ENCODE measurements at places on chromosomes 1 and 21. TPM values are rescaled to one million over a fixed set of nuclear protein-coding genes. Genes with fewer than 3 reads are reported as not detected.

DNA sequence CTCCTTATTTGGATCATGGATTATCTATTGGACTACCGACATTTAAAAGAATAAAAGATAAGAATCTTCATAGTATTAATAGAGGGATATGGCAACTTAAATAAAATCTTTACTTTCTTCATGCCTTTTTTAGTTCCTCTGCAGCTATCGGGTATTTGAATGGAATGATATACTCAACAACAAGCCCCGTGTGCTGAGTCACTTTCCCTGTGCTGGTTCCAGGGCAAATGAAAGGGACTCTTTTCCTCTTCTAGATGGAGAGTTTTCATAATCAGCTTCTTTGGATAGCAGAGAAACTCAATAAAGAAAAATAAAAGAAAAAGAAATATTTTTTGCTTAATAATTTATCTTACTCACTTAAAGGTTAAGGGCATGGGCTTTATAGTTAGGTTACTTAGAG is 213.7 kb downstream of the LRRC40 start:
- no peak for DNase-seq

The COL6A1 gene
- total RNA-seq: 0.23 TPM

- no peak for DNase-seq
Measured at GRCh38 chr1:25694167-25695007, 77.8 kb downstream of the MAN1C1 start.

The LCE1A gene
- total RNA-seq: not detected

The RHD gene
- not detected for total RNA-seq

The AMIGO1 gene
- total RNA-seq: 0.92 TPM

The OLFML2B gene
- total RNA-seq: not detected

- DNase-seq: no peak
Measured at GRCh38 chr1:171431994-171432393, 53.3 kb upstream of the PRRC2C start.

DNA sequence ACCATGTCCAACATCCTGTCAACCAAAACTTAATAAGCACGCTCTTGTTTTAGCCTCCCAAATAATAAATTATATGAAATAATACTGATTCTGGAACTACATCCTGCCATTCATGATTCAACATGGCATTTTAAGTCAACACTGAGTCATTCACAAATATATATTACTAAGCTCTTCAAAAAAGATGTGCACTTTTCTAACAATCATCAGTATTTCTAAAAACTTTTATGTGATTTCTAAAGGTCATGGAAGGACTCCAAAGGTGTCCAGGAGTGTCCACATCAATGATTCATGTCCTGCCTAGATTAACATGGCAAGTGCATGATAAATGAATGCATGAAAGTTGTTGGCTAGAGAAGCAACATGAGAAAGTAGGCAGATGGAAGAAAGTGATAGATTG is 51.6 kb downstream of the NEGR1 start:
- no peak for DNase-seq

GRCh38 chr21:32748529-32748928 is 20.7 kb upstream of the SYNJ1 start:
- DNase-seq: no peak

GRCh38 chr1:14083277-14083676 is 383.3 kb downstream of the PRDM2 start:
- no peak for DNase-seq

GRCh38 chr1:204705888-204706837 is 20.6 kb upstream of the LRRN2 start:
- no peak for DNase-seq

The PCNX2 gene
- 16.0 TPM for total RNA-seq

- no peak for DNase-seq
Measured at GRCh38 chr1:204960306-204961125, 82.5 kb upstream of the CNTN2 start.

DNA sequence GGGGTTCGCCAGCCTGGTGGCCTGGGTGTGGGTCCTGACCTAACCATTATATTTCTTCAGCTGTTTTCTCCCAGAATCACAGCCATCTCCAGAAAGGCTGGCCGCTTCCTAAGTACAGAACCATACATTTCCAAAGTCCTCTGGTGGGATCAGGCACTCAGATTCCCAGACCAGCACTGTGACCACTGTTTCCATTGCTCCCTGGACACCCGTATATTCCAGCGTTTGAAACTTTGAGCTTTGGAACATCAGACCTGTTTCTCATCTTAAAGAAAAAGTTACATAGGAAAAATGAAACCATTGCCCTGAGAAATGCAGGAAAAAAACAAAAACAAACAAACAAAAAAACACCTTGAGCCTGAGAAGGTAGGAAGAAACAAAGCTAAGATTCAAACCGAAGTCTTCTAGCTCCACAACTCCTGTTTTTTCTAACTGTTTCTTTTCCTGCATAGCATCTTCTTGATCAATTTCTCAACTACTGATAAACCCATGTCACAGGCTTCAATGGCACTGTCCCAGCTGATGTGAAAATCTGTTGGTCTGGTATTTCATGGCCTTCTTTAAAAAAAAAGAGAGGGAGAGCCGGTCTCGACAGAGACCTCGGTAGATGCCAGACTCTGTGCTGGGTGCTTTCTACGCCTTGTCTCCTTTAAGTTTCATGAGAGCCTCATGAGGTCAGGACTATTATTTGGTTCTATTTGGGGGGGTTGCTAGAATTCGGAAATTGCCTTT is 221.3 kb downstream of the TOMM20 start:
- no peak for DNase-seq

DNA sequence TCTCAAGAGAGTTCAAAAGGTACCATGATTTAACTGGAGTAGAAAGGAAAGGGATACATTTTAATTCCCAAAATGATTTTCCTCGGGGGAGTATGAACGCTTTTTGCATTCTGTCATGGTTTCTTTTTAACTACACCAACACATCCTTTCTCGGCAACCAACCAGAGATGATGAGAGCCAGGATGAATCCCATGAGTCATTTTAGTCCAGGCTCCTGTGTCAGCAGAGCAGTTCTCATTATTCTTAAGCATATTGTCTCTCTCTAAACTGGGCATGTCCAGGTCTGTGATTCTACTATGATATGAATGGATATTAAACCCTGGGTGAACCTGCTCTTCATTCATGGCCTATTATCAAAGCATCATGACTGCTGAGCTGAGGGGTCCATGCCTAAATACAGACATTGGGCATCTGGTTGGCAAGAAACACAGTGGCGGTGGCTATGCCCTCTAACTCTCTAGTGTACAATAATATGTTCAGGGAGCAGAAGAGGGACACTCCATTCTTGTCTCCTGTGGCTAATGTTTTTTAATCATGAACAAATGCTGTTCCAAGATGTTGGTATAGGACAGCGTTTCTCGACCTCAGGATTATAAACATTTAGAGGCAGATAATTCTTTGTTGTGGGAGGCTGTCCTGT is 124.3 kb upstream of the ESRRG start:
- DNase-seq: no peak

- DNase-seq: no peak
Measured at GRCh38 chr1:90986953-90987352, 34.9 kb downstream of the ZNF644 start.

GRCh38 chr21:34989337-34990151 is 59.6 kb downstream of the RUNX1 start:
- DNase-seq: no peak

The E2F2 gene
- total RNA-seq: 17.2 TPM

The KCNJ9 gene
- total RNA-seq: not detected

The CD1B gene
- total RNA-seq: not detected

DNA sequence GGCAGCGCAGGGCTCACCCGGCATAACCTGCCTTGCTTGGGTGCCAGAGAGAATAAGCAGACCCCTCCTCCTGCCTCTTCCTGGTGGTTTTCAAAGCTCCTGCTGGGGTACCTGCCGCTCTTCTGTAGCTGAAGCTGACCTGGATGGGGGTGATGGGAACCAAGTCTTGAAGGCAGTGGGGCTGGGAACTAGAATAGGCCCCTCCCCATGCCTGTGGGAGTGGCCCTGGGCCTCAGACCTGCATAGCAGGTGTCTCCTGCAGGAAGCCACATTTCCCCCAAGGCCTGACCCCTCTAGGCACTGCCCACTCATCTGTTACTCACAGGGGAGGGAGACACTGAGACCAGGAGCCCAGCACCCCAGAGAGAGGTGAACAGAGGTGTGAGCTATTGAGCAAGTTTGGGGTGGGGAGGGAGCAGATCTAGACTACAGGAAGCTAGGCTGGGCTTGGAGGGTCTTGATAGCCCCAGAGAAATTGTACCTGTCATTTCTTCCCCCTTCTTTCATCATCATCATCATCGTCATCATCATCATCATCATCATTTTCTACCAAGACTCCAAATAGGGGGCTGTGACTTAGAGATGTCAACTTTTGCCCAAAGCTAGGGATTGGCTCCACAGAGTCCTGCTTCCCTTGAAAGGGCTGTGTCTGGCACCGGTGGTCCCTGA is 10.1 kb downstream of the PADI1 start:
- no peak for DNase-seq

- DNase-seq: peak; percentile 50
Measured at GRCh38 chr1:182430263-182431068, 19.5 kb upstream of the RGSL1 start.

DNA sequence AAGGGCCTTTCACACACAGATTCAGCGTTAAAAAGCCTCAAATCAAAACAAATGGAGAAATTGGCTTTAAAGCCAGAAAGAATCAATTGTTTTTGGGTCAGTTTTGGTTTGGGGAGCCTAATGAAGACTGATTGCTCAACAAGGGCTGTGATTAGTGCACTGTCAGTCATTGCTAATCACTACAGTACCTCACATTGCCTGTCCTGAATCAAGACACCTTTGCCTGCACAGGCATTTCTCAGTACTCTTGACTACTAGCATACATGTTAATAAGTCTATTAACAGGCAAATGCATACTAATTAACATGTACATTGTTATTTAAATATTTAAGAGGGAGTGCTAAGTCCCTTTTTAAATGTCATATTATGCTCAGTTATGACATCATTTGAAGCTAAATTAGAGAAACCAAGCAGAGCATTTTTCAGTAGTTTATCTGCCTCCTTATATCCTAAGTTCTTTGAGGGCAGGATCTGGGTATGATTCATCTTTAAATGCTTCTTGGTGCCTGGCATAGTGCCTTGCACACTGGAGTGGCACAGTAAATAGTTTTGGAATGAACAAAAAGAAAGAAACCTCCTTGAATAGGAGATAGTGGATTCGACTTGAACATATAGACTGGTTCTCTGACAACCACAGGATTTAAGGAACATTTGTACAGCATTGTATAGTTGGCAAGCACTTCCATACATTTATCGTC is 25.8 kb upstream of the CCN1 start:
- DNase-seq: no peak

DNA sequence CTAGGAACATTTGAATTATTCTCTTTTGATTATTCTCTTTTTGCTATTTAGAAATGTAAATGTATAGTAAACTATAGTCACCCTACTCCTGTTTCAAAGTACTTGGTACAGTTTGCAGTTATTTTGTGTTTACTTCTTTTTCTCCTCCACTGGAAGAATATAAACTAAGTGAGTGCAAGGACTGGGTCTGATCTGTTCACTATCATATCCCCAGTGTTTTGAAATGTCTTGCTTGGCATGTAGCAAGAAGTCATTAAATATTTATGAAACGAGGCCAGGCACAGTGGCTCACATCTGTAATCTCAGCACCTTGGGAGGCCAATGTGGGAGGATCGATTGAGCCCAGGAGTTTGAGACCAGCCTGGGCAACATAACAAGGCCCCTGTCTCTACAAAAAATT is 35.8 kb upstream of the PODN start:
- DNase-seq: no peak

DNA sequence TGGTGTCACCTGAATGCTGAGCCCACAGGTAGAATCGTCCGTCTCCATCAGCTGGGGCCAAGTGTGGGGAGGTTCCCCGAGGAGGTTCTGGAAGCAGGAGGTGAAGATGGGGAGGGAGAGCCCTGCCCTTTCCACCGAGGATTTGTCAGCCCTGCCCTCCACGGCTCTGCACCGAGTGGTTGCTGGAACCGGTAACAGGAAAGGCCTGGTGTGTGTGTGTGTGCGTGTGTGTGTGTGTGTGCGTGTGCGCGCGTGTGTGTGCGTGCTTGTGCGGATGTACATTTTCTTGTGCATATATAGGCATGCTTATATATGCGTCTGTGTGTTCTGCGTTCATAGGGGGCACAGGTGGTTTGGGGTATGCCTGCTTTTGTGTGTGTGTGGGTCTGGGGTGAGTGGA is 3.5 kb downstream of the NBL1 start:
- peak; percentile 33 for DNase-seq
